ENCODE measurements at places on chromosomes 3 and 15. TPM values are rescaled to one million over a fixed set of nuclear protein-coding genes. Genes with fewer than 3 reads are reported as not detected.
A peak's percentile ranks its signal among the peaks of the same experiment; 100 is the strongest.

GRCh38 chr3:151276038-151276686 lies 2.2 kb downstream of the P2RY14 start:
- no peaks in the 10 kb centered on the region for H3K4me1 ChIP-seq
- no peak overlapping the region for H3K4me3 ChIP-seq
- H3K27me3 ChIP-seq = no peaks in the 10 kb centered on the region

C3orf49 gene
- total RNA-seq = not detected

ASB14 gene
- total RNA-seq = not detected

DNA sequence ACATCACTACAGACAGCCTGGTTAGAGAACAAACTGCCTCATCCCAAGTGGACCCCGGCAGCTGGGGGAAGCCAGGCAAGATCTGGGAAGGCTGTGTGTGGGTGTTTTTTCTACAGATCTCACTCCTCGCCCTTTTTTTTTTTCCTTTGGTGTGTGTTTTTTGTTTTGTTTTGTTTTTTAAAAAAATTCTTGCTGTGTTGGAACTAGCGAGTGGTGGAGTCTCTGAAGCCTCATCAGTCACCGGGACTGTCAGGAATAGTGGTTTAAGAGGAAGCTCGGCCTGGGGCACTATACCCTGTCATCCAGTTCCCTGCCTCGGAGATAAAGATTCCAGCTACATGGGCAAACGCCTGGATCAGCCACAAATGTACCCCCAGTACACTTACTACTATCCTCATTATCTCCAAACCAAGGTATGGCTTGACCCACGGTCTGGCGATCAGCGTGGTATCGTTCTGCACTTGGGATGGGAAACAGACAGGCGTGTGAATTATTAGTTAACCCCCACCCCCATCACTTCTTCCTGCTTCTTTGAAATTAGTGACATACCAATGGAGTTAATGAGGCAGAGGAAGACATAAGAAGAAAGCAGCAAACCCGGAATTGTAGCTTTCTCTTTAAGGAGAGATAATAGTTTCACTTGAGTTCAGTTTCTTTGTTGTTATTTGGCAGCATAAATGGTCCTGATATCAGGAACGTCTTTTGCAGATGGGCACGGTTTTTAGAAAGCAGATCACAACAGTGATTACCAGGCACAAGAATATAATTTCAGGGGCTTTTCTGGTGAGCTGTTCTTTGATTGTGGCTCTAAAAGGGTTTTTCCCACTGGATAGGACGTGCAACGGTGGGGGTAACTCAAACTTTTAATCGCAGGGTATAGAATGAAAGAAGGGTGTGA lies 722 bp downstream of the RBMS3 start:
- peak overlapping the region; percentile 86 for H3K27ac ChIP-seq
- peak; percentile 23 for DNase-seq
- no peaks in the 10 kb centered on the region for H3K36me3 ChIP-seq
- H3K27me3 ChIP-seq = no peaks in the 10 kb centered on the region
- peaks cover 11% of the 10 kb centered on the region for H3K4me1 ChIP-seq

DNA sequence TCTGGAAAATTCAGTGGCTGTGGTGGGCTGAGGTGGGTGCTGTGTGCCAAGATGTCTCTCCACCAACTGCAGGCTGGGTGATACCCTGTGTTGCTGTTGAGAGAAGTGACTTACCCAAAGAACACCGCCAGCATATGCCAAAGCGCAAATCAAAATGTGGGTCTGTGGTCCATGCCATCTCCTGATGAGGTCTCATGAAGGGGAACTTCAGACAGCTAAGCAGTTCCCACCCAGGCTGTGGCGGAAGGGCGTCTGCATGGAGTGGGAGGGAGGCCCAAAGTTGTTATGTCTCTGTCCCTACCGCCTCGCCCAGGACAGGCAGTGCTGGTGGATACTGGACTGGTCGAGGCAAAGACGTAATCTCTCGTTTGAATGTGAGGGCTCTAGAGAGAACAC lies 70.9 kb upstream of the PLXNA1 start:
- no peak overlapping the region for H3K4me3 ChIP-seq
- no peaks in the 10 kb centered on the region for H3K36me3 ChIP-seq
- H3K27me3 ChIP-seq = no peaks in the 10 kb centered on the region
- H3K27ac ChIP-seq = no peak overlapping the region
- no peak for DNase-seq

- H3K27ac ChIP-seq = no peak overlapping the region
- peaks cover 36% of the 10 kb centered on the region for H3K36me3 ChIP-seq
- peaks cover 30% of the 10 kb centered on the region for H3K4me1 ChIP-seq
- no peak overlapping the region for H3K4me3 ChIP-seq
- DNase-seq = no peak
- no peaks in the 10 kb centered on the region for H3K27me3 ChIP-seq
Measured at GRCh38 chr3:52407779-52408178, 37.1 kb downstream of the SEMA3G start.

GRCh38 chr3:141487521-141488252 lies 860 bp downstream of the RASA2 start:
- peak; percentile 92 for DNase-seq
- H3K4me1 ChIP-seq = peaks cover 11% of the 10 kb centered on the region
- H3K27ac ChIP-seq = peak overlapping the region; percentile 90
- H3K27me3 ChIP-seq = no peaks in the 10 kb centered on the region
- H3K36me3 ChIP-seq = no peaks in the 10 kb centered on the region

DNA sequence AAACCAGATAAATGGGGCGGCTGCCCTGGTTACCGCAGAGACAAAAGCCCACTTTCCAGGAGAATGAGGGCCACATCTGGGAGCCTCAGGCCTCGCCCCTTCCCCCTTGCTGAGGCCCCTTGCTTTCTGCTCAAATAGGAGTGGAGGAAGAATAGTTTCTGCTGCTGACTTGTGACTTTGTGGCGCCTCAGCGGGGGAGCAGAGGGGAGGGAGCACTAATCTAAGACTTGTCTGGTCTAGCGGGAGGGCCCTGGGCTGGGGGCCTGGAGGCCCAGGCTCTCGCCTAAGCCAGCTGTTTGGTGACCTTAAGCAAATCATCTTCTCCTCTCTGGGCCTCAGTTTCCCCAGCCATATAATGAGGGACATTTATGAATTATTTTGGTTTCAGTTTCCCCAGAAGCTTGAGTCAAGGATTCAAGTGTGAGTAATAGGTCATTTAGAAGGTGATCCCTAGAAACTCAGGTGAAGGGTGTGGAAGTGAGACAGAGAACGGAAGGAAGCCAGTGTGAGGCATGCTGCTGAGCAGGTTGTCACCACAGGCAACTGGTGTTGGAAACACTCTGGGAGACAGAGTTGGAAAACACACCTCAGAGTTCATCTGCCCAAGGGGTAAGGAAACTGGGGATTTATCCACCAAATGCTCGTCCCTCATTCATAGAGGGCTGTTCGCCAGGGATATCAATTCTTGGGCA lies 25.9 kb upstream of the SMAD3 start:
- no peak overlapping the region for H3K4me3 ChIP-seq
- no peaks in the 10 kb centered on the region for H3K27me3 ChIP-seq
- H3K27ac ChIP-seq = no peak overlapping the region
- DNase-seq = no peak

FAM174B gene
- 64.5 TPM for total RNA-seq

TRH gene
- total RNA-seq = not detected

DNA sequence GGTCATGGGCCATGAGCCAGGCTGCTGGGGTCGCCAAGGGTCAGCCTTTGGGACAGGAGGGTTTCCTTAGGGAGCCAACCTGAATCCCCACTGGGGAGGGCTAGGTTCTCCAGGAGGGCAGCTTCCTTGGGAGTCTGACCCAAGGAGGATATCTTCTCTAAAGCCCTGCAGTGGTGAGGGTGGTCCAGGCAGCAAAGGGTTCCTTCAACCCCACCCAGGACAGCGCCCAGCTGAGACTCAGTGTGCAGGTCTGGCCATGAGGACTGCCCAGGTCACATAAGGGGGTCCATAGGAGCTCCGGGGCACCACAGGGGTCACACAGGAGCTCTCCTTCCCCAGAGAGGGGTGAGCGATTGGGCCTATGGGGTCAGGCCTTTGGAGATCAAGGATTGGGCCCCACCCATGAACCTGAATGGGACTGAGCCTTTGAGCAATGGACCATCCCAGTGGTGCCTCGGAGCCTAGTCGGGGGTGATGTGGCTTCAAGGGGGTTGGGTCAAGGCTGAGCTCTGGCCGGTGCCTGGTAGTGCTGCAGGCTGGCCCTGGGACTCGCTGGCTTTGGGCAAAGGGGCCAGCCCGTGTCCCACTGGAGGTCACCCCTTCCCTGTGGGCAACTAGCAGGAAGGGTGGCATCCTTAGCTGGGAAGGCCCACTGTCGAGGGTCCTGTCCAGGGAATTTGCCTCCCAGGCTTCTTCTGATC lies 216.5 kb downstream of the SNRPN start:
- H3K4me3 ChIP-seq = no peak overlapping the region
- no peak overlapping the region for H3K27ac ChIP-seq
- DNase-seq = peak; percentile 1
- H3K4me1 ChIP-seq = no peaks in the 10 kb centered on the region
- no peaks in the 10 kb centered on the region for H3K36me3 ChIP-seq

GRCh38 chr3:150278843-150279381 lies 129.2 kb upstream of the TSC22D2 start:
- DNase-seq = no peak
- H3K4me1 ChIP-seq = no peaks in the 10 kb centered on the region
- no peak overlapping the region for H3K27ac ChIP-seq
- no peaks in the 10 kb centered on the region for H3K27me3 ChIP-seq
- no peak overlapping the region for H3K4me3 ChIP-seq

DNA sequence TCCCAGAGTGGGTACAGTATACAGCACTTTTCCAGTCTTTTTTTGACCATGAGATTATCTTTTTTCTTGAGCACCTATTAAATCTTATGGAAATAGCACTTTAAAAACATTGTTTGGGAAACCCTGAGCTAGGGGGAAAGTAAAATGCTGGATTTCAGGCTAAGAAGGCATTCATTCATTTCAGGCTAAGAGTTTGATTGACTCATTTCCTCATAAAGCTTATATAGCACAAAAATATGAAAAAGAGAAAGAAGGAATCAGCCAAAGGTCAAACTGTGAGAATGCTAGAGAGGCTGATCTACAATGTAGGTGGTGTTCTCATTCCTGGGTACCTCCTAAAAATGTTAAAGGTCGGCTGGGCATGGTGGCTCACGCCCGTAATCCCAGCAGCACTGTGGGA lies 10.5 kb downstream of the TTC23 start:
- no peak overlapping the region for H3K4me3 ChIP-seq
- no peaks in the 10 kb centered on the region for H3K36me3 ChIP-seq
- H3K27me3 ChIP-seq = no peaks in the 10 kb centered on the region
- DNase-seq = no peak

ZBTB47 gene
- 33.3 TPM for total RNA-seq

SPG21 gene
- 149 TPM for total RNA-seq

DNA sequence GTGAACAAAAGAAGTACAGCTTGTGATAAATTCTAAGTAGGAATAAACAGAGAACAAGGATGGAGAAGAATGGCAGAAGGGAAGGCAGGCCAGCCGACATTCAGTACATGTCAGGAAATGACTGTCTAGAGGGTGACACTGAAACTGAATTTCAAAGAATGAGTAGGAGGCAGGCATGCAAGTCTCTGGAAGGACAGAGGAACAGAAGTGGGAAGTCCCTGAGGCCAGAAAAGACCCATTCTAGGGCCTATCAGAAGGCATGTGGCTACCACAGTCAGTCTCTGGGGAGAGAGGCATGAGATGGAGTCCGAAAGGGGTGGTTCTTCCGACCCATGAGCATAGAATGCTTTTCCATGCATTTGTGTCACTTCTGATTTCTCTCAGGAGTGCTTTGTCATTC lies 243.5 kb upstream of the UBE2E2 start:
- H3K4me1 ChIP-seq = no peaks in the 10 kb centered on the region
- H3K27ac ChIP-seq = no peak overlapping the region
- no peak for DNase-seq

DNA sequence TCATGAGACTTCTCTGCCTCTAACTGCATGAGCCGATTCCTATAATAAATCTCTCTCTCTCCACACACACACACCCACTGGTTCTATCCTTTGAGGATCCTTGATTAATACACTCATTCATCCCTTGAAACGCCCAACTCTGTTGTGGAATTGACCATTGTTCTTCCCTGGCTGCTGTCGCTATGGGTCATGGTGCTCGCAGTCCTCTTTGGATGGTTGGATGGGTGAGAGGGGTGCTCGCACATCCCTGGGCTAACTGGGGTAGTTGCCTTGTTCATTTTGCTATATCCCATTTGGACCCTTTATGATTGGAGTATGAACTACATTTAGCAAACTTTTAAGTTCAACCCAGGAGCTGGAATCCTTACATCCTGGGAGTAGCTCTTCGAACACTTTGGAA lies 33.9 kb upstream of the MYZAP start:
- peaks cover 13% of the 10 kb centered on the region for H3K4me1 ChIP-seq
- no peaks in the 10 kb centered on the region for H3K27me3 ChIP-seq
- DNase-seq = no peak
- no peaks in the 10 kb centered on the region for H3K36me3 ChIP-seq

RHOV gene
- total RNA-seq = not detected

DNA sequence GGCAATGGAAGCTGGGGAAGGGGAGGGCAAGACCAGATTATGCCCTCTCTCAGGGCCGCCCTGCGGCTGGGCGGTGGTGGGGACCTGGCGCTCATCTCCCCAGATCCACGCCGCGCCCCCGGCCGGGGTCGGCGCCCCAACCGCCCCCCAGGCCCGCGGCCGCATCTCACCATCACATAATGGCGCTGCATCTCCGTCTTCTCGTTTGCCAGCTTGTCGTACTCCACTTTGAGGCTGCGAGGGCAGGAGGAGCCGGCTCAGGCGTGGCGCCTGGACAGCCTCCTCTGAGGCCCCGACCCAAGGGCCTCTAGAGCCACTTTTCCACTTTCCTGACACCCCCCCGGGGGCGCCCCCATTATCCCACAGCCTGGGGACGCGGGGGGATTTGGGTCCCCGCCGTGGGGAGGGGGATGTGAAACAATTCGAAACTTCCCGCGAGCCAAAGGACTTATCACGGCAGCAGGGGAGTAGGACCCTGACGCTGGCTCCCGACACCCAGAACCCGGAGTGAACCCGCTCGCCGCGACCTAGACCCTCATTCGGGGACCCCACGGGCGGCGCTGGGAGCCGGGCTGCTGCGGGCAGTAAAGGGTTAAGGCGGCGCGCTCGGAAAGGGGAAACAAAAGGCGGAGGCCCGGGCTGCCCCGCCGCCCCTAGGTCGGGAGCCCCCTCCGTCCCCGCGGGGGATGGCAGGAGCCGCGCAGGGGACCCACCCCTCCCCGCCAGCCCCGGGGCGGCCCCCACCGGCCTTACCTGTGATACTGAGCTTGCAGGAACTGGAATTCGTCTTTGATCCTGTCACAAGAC lies 2.1 kb downstream of the TLE3 start:
- H3K4me3 ChIP-seq = peak overlapping the region; percentile 83
- H3K36me3 ChIP-seq = no peaks in the 10 kb centered on the region
- peak overlapping the region; percentile 94 for H3K27ac ChIP-seq
- DNase-seq = peak; percentile 61

GRCh38 chr15:37053166-37053565 lies 47.2 kb downstream of the MEIS2 start:
- no peak overlapping the region for H3K27ac ChIP-seq
- no peaks in the 10 kb centered on the region for H3K36me3 ChIP-seq
- H3K27me3 ChIP-seq = no peaks in the 10 kb centered on the region
- H3K4me3 ChIP-seq = no peak overlapping the region
- no peak for DNase-seq
- H3K4me1 ChIP-seq = no peaks in the 10 kb centered on the region

Data from thyroid gland (tissue), 4 donors.